ENCODE measurements at places on chromosomes 11 and 22.

- DNase-seq: no peak
Measured at GRCh38 chr22:42948294-42948693, 66.7 kb downstream of the PACSIN2 start.

DNA sequence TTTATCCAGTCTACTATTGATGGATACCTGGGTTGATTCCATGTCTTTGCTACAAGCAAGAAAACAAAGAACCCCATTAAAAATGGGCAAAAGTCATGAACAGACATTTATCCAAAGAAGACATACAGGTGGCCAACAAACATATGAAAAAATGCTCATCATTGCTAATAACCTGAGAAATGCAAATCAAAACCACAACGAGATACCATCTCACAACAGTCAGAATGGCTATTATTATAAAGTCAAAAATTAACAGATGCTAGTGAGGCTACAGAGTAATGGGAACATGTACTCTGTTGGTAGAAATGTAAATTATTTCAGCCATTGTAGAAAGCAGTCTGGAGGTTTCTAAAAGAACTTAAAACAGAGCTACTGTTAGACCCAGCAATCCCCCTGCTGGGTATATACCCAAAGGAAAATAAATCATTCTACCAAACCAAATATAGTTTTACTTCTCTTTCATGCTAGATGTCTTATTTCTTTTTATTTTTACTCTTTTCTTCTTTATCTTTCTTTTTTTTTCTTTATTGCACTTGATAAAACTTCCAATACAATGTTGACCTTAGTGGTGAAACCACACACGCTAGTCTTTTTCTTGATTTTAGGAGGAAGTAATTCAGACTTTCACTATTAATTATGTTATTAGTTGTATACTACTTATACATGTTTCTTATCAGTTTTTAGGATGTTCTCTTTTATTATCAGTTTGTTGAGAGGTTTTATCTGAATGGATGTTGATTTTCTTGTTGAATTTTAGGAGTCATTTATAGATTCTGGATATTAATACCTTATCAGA lies 14.3 kb downstream of the TRIM22 start:
- no peak for DNase-seq

- no peak for DNase-seq
Measured at GRCh38 chr11:88535916-88536547, 198.5 kb upstream of the CTSC start.

DNA sequence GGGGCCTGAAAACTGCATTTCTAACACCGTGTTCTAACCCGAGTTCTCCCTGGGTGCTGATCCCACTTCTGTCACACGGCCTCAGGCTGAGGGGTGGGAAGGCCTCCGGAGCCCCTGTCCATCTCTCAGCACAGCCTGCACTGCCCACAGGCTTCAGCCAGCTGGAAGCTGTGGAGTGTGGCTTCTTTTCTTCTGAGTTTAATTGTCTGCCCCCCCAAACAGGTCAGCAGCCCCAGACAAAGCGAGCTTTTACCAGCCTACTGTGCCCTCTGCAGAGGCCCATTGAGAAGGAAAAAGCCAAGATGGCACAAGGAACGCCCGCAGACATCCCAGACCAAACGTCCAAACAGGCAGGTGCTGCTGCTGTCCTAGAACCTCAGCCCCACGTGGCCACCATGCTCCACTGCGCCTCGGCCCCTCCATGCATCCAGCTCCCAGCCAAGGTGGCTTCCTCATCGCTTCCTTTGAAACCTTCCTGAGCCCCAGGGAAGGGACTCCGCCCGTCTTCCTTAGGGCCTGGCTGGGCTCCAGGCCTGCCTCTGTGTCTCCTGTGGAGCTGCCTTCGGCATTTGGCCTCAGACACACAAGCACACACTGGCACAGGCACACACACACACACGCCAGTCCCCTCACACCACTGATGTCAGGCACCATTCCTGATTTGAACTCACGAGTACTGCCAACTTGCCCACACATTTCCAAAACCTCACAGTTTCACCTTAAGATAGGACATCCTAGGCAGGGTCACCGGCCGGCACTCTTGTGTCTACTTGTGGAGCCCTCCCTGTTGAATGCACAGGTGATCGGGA lies 1.7 kb downstream of the MOB2 start:
- peak; percentile 25 for DNase-seq

DNA sequence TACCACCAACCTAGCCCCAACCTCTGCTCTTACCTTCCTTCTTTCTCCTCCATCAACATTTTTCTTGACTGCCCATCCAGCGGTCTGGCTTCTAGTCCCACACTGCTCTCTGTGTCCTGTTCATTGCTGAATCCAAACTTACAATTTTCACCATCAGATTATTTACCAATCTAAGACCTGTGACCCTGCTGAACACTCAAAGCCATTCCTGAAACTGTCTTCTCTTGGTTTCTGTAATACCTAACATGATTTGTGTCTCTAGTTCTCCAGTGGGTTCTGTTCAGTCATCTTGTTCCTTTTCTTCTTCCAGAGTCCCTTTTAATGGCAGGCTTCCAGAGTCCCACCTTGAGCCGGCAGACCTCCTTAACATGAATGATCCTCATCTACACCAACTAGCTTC lies 24.1 kb downstream of the RRAS2 start:
- no peak for DNase-seq

DNA sequence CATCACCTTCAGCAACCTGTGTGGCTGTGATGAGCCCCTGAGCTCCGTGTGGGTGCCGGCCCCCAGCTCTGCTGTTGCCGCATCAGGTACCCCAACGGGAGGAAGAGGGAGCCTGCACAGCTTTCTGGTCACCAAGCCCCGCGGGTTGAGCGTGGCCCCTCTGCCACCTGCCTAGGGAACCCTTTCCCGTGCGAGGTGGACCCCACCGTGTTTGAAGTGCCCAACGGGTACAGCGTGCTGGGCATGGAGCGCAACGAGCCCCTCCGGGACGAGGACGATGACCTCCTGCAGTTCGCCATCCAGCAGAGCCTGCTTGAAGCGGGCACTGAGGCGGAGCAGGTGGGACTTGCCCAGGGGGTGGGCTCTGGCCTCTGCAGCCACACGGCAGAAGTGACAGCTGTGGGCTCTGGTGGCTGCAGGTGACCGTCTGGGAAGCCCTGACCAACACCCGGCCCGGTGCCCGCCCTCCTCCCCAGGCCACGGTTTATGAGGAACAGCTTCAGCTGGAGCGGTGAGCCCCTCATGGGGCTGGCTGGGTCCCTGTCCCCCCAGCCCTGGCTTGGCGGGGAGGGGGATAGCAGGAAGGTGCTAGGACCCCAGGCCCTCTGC lies 1.9 kb upstream of the SSH3 start:
- peak; percentile 32 for DNase-seq

DNA sequence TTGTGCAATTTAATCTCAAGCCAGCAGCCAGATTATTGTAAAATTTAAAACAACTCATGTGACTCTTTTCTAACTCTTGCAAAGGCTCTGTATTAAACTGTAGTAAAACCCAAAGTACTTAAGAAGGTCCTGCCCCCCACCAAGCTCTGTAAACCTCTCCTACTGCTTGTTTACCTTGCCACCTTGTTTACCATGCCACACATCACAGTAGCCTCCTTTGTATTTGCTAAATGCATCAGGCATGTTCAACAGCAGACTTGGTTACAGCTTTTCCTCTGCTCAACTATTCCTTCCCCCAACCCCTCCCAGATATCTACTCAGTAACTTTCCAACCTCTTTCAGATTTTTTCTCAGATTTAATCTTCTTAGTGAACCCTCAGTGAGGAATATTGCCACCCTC lies 861.6 kb downstream of the METTL15 start:
- DNase-seq: no peak

GRCh38 chr22:25059438-25059837 lies 106.9 kb downstream of the KIAA1671 start:
- no peak for DNase-seq

- no peak for DNase-seq
Measured at GRCh38 chr11:66119348-66120133, 49.5 kb downstream of the PACS1 start.

- DNase-seq: no peak
Measured at GRCh38 chr11:6433998-6434660, 6.7 kb downstream of the HPX start.

DNA sequence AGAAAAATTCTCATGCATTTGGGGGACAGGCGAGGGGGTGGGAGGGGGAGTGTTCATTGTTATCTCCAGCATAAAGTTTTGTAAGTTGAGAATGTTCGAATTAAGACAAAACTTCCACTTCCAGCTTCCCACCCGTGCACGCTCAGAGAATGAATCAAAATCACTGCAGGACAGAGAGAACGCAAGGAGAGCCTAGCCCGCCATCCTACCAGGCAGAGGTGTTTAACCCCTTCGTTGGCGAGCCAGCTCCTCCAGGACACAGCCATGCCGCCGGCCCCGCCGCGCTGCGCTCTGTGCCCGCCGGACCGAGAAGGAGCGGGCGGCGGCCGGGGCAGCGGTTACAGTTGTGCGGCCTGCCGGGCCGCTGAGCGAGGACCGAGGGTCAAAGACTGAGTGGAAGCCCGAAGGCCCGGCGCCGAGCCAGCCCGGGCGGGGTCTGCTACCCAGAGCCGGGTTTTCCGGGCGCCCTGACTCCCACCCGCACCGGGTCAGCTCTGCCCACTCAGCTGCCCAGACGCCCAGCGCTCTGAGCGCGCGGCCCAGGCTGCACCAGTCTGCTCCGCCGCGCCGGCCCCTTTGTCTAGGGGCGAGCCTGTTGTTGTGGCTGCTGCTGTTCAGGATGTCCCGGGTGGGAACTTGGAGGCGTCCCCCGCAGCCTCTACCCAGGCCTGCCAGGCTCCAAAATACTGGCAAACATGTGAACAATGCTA lies at the start of gene NOX4:
Gene NOX4, minus strand, starts transcription at position 395 of the 710 bp plus-strand sequence. Its CDS starts 129 bp downstream, at position 266.
- DNase-seq: peak; percentile 81

- DNase-seq: peak; percentile 40
Measured at GRCh38 chr11:7657306-7658025, 15.8 kb downstream of the CYB5R2 start.

DNA sequence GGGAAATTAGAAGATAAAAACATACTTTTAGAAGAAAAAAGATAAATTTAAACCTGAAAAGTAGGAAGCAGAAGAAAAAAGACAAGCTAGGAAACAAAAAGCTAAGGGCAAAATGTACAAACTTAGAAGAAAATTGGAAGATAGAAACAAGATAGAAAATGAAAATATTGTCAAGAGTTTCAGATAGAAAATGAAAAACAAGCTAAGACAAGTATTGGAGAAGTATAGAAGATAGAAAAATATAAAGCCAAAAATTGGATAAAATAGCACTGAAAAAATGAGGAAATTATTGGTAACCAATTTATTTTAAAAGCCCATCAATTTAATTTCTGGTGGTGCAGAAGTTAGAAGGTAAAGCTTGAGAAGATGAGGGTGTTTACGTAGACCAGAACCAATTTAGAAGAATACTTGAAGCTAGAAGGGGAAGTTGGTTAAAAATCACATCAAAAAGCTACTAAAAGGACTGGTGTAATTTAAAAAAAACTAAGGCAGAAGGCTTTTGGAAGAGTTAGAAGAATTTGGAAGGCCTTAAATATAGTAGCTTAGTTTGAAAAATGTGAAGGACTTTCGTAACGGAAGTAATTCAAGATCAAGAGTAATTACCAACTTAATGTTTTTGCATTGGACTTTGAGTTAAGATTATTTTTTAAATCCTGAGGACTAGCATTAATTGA lies 1.0 kb downstream of the MALAT1 start:
- DNase-seq: no peak

DNA sequence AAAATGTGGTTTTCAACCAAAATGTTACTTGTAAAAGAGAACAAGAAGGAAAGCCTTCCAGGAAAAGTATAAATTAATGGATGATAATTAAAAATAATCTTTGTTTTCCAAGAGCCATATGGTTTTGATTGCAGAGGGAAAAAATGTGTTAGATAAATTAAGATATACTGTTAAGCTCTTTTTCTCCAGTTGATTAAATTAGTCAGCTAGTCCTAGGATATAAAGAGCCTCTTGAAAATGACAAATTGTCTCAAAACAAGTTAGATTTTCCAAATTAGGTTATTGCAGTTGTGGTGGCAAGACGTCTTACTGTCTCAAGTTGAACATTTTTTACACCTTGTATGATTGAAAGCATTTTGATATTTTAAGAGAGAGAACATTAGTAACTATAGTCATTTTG lies 110.9 kb downstream of the DYNC2H1 start:
- no peak for DNase-seq

DNA sequence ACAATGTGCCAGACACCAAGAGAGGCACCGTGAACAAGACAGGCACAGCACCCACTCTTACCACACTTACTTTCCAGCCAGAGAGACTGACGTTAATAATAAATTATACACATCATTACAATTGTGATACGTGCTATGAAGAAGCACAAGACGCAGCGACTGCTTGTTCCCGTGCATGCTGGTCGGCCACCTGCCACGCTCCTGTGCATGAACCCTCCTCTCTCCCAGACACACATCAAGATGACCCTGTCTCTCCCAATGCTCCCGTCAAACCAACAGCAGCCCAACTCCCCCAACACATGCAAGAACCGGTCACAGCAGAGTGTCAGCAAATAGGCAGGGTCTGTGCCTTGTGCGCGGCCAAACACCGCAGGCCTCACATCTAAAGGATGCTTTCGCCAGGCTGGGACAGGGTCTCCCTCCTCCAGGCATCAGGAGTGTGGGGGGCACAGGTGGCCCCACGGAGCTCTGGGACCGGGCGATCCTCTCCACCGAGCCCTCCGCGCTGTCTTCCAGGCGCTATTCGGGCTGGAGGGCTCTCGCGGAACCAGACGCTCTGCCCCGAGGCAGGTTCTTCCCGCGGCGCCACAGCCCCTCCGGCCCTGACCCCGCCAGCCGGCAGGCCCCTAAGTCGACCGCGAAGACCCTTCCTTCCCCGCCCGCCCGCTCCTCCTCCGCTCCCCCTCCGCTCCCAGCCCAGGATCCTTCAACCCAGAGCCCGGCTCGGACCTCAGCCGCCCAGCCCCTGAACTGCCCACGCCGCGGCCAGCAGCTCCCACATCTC lies 533 bp downstream of the SERGEF start:
- peak; percentile 40 for DNase-seq

Data from left hindlimb (tissue), 1 donor.